Right lung (tissue), 10 donors: ENCODE measurements at places on chromosomes 2 and 18. TPM values are rescaled to one million over a fixed set of nuclear protein-coding genes. Genes with fewer than 3 reads are reported as not detected.

The COLEC12 gene
- 118 TPM for polyA plus RNA-seq

The SERPINB11 gene
- not detected for polyA plus RNA-seq

The CNGA3 gene
- 0.10 TPM for polyA plus RNA-seq

The PLGLB1 gene
- 11.4 TPM for polyA plus RNA-seq

The VIL1 gene
- polyA plus RNA-seq, result 1.7 TPM

The LRRC30 gene
- not detected for polyA plus RNA-seq

The BOLL gene
- not detected for polyA plus RNA-seq

The CDC42EP3 gene
- 24.0 TPM for polyA plus RNA-seq

DNA sequence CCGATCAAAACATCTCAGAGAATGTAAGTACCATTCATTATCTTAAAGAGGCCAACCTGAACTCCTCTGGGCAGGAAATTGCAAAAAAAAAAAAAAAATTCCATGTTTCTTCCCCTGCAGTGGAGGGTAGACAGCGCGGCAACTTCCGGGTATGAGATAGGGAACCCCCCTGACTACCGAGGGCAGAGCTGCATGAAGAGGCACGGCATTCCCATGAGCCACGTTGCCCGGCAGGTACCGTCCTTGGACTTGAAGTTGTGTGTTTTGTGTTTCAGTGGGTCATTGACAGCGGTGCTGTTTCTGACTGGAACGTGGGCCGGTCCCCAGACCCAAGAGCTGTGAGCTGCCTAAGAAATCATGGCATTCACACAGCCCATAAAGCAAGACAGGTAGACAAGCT lies 7.2 kb downstream of the ACP1 start:
- DNase-seq, result no peak

DNA sequence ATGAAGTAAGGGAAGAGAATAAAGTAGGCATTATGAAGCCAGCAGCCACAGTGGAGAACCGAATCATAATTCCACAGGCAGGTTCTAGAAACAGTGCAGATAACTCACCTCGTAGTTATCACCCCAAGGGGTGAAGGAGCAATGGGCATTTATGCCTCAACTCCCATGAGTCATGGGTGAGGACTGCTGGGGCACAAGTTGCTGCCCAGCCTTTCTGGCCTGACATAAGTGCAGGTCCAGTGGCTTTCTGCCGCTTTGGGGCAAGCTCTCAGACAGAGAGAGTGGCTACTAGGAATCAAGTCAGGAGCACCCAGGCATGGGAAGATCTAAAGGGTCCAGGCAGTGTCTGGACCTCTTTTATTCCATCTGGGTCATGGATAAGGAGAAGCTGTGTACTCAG lies 149.8 kb downstream of the SUCLG1 start:
- no peak for DNase-seq

GRCh38 chr18:80041424-80041823 lies 7.2 kb downstream of the RBFA start:
- DNase-seq, result no peak

DNA sequence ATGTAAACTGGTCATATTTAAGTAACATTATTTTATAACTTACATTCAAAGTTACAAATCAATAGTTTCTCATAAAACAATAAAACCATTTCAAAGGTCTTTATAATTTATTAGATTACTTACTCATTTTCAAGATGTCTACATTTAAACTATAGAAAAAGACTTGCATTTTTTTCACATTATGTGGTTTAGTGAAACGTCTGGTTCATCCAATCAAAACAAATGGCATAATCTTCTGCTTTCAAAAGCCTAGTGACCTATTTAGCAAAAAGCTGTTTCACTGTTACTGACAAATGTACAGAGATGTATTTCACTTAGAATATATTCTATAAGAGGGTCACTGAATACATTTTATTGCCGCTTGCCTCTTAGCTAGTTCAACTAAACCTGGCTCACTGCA lies 49.3 kb upstream of the MCM6 start:
- DNase-seq, result no peak

DNA sequence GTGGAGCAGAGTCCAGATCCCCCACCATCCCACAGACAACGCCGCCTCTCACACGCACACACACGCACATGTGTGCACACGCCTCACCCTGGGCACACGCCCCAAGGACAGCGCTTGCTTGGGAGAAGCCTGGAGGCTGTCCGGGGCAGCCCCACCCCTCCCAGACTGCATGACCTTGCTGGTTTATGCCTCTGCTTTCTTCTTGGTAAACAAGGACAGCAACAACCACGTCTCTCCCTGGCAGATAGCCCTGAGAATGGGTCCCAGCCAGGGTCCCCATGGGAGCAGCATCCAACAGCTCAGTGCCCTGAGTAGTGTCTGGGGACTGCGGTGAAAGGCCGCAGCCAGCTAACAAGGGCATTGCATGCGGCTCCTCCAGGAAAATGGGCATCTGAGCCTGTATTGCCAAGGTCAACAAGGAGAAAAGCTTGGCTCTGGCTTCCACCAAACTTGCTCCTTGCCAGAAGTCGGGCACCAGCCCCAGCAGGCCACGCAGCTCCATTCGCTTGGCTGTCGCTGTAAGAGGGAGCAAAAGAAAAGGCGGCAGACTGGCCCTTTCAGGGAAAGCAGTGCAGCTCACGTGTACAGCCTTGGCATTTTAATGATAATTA lies 234.6 kb downstream of the EIPR1 start:
- no peak for DNase-seq

GRCh38 chr18:14978962-14979535 lies 231.1 kb downstream of the ANKRD30B start:
- no peak for DNase-seq

DNA sequence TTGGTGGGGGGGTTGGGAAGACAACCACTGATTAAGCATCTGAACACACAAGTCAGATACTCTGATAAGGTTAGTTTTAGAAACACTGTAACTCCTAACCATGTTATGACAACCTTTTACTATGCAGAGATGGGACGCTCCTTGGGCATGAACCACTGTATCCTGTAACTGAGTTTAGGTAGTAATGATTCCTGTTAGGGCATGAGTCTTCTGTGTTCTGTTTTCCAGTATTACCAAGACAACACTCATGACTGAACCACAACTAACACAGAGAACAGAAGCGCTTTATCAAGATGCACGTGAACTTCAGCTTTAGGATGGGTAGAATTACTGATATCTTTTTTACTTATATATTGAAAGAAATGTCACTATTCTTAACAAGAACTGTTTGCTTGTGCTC lies 14.1 kb upstream of the CREB1 start:
- no peak for DNase-seq

DNA sequence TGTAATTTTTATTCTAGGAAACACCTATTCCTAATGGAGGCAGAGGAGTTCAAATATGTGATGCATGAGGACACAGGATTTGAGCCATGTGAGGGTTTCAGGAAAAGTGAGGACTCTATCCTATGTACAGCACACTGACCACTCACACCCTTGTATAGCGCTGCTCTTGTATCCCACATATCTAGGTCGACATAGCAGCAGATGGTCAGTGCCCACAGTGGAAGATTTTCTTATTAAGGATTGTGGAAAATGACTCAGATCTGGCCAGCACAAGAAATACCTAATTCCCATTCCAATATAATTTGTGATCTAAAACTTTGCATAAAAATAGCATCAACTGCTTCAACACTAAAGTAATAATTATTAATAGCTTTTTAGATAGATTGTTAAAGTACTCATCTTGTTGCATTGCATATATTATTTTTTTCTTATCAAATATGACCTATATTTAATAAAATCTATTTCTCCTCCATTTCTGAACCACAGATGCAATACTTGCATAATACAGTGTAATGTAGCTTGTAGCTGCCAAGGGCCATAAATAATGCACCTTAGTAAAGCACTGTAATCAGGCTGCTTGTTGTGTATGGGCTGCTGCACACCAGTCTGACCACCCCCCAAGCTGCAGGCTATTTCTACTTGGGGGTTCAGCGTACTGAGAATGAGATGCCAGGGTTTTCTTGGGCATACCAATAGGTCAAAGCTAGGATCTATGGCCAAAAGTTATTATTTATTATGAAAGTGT lies 442.2 kb upstream of the CWC22 start:
- no peak for DNase-seq

- DNase-seq, result no peak
Observed at GRCh38 chr2:208172125-208172524, 8.7 kb upstream of the CRYGA start.

DNA sequence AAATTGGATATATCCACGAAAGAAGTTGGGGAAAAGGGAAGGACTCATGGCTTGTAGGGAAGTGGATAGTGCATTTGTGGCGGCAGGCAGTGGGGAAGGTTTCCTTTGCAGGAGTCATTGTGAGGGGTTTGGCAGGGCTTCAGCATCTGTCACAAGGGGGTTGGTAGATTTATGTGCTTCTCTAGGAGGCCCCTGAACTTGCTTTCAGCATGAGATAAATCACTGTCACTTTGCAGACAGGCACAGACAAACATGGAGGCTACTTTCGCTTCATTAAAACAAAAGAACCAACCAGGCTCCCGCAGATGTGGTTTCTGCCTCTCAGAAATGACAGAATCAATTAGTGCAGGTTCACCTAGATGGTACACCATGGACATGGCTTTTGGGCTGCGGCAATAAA lies 340.7 kb downstream of the TGIF1 start:
- DNase-seq, result no peak

- DNase-seq, result no peak
Observed at GRCh38 chr2:18428516-18428915, 131.9 kb downstream of the RDH14 start.

DNA sequence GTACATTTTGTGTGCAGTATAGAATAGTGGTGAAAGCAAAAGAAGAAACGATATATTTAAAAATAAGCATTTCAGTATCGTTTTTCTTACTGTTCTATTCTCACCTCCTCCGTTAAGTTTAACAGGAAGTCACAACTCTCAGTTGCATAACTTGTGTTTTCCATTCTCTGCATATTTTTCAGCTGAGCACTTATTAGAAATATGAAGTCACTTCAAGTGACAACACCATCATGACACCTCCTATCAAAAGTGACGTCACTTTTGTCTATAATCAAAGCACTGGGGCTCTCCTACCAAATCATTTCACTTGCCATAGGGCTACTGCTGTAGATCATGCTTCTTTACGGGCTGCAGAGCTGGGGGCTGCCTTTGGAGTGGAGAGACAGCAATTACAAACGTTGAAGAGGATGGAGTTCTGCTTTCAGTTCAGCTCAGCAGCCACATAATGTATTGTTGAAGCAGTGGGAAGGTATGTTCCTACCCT lies 36.3 kb downstream of the STAT4 start:
- DNase-seq, result no peak

GRCh38 chr2:88599527-88599926 lies 27.7 kb downstream of the EIF2AK3 start:
- DNase-seq, result no peak

GRCh38 chr2:109679626-109680025 lies 65.5 kb downstream of the SOWAHC start:
- DNase-seq, result no peak

DNA sequence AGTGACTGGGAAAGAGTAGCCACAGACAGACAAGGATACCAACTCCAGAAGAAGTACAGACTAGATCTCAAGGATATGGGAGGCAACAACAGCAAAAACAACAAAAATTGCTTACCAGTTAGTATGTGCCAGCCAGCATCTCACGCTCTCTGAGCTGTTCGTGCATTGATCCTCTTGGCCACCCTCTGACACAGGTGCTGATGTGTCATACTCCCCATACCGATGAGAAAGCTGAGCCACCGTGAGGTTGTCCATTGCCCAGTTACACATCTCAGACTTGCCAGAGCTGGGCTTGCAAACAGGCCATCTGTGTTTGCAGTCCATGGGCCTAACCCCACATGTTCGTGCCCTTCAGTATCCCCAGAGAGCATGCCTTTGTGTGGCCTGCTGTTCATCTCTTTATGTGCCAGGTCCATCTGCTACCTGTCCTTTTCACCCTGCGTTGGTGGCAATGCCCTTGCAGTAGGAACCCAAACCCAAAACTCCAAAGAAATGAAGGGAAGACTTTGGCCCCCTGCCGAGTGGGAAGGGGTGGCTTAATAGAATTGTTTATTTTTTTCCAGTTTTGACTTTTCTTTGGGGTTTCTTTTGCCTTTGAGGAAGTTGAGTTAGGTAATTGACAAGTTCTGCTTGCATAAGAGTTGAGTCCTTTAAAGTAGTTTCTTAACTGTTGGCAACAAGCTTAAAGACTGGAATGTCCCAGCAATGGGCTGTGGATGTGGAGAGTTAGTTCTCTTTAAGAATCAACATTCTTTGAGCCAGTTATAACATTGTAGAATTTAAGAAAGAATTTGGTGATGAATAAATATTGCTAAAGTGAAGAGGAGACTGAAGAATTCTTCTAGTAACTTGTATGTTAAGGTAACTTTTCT lies 46.7 kb downstream of the LYPD6B start:
- DNase-seq, result no peak

- no peak for DNase-seq
Observed at GRCh38 chr2:157692768-157693167, 64.1 kb upstream of the ACVR1C start.

DNA sequence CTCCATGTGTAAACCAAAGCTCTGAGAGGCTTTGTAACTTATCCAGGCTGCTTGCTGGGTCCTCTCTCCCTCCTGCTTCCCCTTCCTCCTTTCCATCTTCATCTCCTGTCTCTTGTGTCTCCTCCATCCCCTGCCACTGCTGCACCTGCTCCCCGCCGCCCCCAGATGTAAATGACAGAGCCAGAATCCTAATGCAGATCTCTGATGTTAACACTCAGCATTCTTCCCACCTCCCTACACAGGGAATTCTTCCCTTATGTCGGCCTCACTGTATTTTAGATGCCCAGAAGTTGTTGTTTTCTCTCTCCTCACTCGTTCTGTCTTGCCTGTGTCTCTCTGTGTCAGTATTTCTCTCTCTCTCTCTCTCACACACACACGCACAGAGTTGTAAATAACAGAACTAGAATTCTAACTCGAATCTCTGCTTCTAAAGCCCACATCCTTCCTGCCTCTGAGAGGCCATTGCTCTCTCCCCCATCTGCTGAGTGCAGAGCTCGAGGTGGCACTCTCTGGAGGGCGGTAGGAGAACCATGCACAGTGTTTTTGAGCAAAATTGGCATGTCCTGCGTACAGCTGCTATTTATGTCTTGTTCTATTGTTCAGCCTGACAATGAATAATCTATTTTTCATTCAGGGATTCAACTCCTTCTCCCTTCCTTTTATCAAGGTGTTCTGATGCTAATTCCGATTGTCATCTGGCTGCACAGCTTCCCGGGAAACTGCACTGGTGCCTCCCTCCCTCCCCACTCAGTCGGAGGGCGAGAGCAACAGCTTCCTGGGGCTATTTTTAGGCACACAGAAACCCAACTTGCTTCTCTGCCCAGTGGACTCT lies 219.9 kb downstream of the SH3RF3 start:
- no peak for DNase-seq

DNA sequence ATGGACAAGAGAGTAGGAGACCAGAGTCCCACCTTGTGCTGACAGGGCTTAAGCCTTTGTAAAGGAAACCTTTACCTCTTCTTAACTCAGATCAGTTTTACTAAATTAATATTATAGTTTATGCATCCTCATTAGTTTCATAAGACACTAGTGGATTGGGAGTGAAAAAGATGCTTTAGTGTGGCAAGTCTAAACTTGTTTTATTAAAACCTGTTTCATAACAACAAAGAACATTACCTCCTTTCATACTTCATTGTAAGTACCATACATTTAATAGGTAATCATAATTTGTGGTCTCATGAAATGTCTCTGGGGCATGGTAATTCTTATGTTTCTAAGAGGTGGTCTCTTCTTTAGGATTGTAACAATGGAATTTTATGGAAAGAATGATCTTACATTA lies 63.4 kb downstream of the PIKFYVE start:
- no peak for DNase-seq

- DNase-seq, result peak; percentile 17
Observed at GRCh38 chr2:219175928-219176817, 552 bp downstream of the CNPPD1 start.
